Fibroblast of mammary gland (primary cell): ENCODE measurements at places on chromosomes 1 and 21.
A peak's percentile ranks its signal among the peaks of the same experiment; 100 is the strongest.

- DNase-seq: peak; percentile 72
Measured at GRCh38 chr1:67614511-67614934, 70.5 kb upstream of the GADD45A start.

- DNase-seq: no peak
Measured at GRCh38 chr1:234168061-234168724, 205.1 kb upstream of the COA6 start.

DNA sequence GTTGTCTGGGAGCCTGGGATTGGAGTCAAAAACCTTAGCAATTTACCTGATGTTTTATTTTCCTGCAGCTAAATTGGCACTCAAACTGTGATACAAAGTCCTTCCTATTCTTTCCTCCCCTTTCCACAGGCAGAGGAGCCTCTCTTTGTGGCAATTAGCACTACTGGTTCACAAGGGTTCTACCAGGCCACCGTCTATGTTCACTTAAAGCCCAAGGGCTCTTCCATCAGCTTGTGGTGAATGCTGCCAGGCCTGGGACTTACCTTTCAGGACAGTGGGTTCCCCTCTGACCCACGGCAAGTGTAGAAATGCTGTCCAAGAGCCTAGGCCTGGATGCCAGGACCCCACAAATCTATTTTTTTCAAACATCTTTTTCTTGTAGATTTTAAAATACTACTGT, 251.9 kb upstream of the B3GALT2 start:
- no peak for DNase-seq

- DNase-seq: no peak
Measured at GRCh38 chr1:185044387-185044786, 971 bp upstream of the RNF2 start.

- DNase-seq: no peak
Measured at GRCh38 chr1:234775477-234776246, 165.7 kb upstream of the IRF2BP2 start.

DNA sequence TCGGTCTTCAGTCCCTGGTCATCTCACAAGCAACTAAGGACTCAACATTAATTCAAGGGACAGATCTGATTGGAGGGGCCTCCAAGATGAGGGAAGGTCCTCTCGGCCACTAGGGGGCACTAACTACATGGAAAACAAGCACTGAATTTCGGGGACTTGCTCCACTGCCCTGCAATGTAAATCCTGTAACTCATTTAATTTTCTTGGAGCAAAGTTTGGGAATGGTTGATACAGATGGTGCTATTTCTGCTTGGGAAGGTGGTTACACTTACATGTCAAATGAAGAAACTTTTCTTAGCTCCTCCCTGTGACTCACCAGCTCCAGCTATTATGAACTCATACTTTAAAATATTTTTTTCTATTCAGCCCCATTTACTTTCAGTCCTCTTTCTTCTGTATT, 97.4 kb upstream of the KCNJ15 start:
- DNase-seq: peak; percentile 95

DNA sequence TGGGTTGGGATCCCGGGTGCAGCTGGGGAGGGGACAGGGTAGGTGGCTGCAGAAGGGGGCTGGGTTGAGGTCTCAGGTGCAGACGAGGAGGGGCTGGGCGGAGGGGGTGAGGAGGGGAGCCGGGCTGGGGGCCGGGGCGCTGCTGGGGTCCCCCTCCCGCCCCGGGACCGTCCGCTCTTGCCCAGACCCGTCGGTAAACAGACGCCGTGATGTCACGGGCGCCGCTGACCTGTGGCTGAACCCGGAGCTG, 22.3 kb downstream of the DHRS3 start:
- DNase-seq: no peak

- no peak for DNase-seq
Measured at GRCh38 chr1:245337829-245338484, 183.2 kb downstream of the KIF26B start.
